ENCODE measurements at places on chromosomes 1 and 21.

GRCh38 chr1:201539561-201540431 lies 869 bp downstream of the NAV1 start:
- peak; percentile 79 for DNase-seq

- no peak for DNase-seq
Observed at GRCh38 chr1:178127482-178128191, 33.7 kb downstream of the RASAL2 start.

DNA sequence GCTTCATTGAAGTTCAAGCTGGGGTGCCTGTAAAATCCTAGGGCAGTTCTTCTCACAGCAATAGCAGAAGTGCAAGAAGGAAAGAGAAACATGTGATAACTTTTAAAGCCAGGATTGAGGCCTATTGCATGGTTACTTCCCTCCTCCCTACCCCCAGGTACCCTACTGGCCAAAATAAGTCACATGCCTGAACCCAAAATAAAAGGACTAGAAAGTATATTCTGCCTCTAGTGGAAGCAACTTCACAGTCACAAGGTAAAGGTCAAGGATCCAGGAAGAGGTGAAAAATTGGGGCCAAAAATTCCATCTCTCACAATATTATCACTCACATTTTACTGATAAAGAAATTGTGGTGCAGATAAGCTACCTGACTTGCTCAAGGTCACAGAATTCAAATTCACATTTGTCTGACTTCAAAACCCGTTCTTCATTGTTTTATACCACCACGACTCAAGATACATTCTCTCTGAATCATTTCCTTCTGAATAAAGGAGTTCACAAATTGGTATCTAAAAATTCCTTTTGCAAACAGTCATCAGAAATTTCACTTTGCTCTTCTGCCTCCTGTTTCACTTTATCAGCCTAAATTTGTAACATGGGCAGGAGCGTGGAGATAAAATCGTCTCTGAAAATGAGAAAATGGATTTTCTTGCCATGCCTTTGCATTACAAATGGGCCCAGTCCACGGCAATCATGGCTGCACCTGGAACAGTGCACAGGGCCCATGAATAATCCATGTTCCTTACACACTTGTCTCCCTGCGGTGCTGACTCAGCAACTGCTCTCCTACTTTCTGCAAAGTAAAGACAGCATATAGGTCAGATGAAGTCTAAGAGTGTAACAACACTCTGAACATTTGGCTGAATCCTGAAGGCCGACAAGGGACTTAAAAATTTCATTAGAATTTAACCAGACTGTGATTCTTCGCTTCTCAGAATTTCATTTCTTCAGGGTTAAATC lies 485.3 kb upstream of the NFIA start:
- DNase-seq: no peak

DNA sequence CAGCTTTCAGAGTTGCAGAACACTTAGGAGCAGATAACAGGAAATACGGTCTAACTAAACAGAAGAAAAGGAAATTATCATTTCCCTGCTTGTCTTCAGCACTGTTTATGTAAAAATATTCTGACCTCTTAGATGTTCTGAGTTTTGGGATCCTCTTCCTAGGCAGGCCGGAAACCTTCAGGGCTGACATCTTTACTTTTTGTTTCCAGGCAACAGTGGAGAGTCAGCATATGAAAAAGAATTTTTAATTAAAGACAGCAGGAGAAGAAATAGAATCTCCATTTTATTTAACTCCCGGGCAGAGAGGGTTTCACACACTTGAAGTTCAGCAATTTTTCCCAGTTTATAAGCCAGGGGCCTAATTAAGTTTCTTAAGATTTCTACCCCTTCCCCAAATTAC lies 5.1 kb upstream of the RIPPLY3 start:
- no peak for DNase-seq

DNA sequence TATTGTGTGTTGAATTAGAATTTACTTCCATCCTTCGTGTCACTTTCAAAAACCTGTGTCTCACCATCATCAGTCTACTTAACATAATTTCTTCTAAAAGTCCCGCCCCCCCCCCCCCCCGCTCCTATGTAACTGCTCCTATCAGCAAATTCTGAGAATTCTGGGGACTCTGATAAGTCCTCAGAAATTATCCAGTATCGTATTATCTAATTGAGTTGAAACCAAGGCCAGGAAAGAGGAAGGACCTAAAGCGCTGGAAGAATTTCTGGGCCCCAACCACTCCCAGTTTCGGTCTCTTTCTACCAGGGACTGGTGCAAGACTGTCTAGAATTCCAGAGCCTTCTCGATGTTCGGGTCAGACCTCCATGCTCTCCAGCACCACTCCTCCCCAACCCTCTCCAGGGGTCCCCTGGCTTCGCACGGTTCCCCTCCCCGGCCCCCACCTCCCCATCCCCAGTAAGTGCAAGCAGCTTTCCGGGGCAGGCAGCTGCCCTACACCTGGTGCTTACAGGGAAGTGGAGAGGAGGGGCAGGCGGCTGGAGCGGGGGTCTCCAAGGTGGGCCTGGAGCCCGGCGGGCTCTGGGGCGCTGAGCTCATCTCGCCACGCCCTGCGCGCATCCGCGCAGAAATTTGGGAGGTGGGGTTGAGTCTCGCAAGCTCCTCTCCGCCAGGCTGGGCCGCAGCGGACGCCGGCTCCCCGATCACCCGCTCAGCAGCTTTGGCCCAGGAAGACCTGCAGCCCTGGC lies 16.0 kb upstream of the ZNF496 start:
- no peak for DNase-seq

DNA sequence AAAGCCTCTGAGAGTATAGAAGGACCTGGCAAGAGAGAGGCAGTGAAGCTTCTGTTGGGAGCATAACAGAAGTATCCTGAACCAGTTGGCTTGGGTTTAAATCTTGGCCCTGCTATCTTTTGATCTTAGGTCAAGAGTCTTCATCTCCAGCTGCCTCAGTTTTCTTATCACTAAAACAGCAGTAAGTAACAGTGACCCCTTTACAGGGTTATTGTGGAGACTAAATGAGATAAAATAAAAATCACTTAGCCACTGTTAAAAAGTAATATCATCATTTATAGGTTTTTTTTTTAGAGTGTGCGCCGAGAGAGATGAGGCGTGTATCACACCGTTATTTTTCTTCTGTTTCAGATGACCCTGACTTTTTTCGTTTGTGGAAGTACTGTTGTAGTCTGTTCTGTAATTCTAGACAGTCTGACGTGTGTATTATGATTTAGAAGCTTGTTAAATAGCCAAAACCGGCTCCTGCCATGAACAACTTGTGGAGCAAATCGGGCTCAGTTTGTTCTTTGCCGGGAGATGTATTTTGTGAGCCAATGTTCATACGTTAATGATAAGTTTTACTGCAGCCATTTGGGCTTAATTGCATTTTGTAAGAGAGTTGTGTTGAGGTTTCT lies 1.1 kb downstream of the THRAP3 start:
- DNase-seq: no peak

DNA sequence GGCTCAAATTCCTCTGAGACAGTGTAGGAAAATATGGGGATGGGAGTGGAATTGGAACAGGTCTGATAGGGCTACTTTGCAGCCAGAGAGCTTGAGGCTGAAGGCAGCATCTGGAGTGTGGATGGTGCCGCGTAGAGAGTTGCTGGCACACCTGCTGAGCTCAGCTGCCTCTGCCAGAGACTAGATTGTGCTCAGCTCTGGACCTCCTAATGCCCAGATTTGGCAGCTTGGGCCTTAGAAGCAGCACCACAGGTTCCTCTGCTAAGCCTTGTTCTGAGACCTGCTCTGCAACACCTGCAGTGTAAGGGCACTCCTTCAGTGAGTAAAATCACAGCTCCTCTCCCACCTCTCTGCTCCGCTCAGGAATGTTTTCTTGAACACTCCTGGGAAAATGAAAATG lies 23.3 kb downstream of the ACOT11 start:
- DNase-seq: no peak

- DNase-seq: no peak
Observed at GRCh38 chr1:29502225-29502910, 266.0 kb downstream of the PTPRU start.

DNA sequence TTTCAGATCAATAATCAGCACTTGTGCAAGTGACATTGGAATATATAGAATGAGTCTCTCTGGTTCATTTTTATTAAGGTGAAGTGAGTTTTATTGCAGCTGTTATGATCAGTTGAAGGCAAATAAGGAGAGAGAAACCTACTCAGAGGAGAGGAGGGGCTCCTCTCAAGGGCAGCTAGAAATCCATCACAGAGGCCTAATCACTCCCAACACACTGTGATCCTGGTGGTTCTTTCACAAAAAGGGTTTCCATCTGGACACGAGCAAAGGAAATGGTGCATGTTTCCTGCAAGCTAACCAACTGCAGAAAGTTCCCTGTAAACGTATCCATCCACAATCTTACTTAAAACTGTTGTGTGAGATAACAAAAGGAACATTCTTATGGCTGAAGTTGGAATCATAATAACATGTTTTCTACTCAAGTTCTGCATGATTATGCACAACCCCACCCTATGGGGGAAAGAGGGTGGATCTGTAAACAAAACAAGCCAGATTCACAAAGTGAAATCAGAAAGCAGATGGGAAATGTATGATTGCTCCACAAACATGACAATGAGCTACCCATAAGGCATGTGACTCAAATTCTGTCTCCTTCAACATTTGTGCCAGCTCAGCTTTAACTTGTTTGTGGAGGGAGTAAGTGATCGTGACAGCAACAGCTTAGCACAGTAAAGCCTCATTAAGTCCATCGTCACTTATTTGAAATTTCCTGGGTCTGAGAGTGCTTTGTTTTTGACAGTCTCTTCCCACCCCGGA lies 141.2 kb upstream of the ST6GALNAC5 start:
- no peak for DNase-seq

DNA sequence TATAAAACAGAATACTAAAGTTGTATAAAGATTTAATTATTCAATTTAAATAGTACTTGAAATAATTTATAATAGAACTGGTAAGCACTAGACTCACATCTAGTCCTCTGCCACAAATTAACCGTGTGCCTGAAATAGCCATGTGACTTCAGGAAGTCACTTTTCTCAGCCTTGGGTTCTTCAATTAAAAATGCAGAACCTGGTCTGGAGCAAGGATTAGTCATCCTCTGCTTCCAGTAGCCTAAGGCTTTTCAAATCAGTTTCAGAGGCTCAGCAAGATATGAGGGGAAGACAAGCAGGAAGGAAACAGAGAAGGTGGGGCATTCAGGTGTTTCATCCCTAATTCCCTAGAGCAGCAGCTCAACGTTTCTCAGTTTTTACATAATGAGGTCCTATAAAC lies 23.0 kb downstream of the DPH5 start:
- no peak for DNase-seq

DNA sequence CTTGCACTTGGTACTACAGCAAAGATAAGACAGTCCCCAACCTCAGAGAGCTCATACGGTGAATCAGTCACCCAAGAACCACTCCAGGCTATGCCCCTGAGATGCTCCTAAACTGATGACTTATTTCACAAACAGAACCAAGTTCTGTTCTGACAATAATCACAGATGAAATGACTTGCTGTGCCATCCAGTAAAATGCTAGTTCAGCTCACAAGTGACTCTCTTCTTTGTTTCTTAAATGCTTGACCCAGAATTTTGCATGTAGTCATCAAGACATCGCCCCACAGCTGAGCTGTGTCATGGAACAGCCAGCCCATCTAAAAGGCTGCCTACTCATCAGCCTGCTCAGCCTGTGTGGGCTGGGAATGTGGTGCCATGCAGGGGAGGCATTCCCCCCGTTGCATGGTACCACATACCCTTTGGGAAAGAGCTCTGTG lies 6.1 kb upstream of the SLC19A2 start:
- no peak for DNase-seq

DNA sequence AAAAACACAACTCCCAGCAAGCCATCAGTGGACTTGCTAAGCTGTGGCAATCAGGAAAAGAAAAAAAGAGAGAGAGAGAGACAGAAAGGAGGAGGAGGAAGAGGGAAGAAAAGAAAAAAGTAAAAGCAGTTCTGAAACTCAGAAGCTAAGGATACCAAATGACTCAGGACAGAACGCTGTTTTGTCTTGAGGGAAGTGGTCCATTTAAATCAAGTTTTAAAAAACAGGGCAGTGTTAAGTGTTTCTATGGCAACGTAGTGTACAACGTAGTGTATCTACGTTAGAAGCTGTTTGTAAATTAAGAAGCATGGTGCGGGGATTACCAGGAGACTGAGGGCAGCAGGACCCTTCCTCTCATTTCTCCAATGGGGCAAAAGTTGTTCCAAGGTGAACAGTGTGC lies 5.8 kb downstream of the ADORA3 start:
- no peak for DNase-seq

DNA sequence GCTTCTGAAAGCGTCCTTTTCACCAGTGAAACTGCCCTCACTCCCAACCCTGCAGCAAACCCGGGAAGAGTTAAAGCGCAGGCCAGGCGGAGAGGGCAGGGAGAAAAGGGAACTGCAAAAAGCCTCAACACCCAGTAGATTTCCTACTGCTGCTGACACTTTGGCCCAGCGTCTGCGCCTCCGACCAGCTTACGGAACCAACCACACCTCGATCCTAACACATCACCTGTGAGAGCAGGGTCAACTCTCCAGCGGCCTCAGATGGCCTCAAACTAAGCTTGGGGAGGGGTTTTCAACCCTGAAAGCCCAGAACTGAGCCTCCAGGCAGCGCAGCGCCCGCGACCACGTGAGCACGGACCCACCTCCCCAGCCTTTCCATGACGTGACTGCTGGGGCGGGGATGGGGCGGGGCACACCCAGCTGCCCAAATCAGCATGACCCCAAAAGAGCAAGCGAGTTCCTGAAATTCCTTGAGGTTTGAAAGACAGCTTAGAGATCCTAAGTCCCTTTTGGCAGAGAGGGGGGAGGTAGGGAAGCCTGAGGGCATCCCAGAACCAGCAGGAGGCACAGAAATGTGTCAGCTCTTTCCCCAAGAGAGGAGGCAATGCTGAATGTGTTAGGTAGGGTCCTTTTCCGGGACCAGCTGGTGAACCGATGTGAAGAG lies 59.1 kb downstream of the ITPKB start:
- DNase-seq: no peak

- DNase-seq: no peak
Observed at GRCh38 chr1:100510451-100510850, 27.5 kb upstream of the GPR88 start.

- DNase-seq: peak; percentile 32
Observed at GRCh38 chr1:156394835-156395461, 25.9 kb downstream of the RHBG start.

GRCh38 chr1:235253219-235253962 lies 74.6 kb downstream of the ARID4B start:
- DNase-seq: peak; percentile 9

DNA sequence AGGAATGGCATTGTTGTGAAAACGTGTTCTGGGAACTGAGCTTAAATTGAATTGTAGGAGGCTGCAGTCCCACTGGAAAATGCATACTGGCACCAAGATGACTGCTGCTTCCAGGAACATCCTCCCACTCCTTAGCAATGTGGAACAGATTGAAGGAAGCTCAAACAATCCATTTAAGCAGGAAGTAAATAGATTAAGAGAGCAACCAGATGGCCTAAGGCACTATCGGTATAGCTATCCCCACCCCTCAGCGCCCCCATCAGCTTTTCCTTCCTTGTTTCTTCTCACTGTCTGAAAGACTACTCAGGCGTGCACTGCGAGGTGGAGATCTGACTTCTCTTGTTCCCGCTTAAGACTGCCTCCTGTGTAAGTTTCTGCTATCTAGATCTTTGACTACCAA lies 4.0 kb upstream of the IFI16 start:
- DNase-seq: no peak

- no peak for DNase-seq
Observed at GRCh38 chr1:23407016-23407630, 17.4 kb downstream of the TCEA3 start.

All from NCI-H1105 (cell line).